ENCODE measurements at places on chromosomes 2 and 18.
A peak's percentile ranks its signal among the peaks of the same experiment; 100 is the strongest.

- DNase-seq = no peak
- no peaks in the 10 kb centered on the region for H3K4me1 ChIP-seq
- no peaks in the 10 kb centered on the region for H3K36me3 ChIP-seq
- no peak overlapping the region for H3K27ac ChIP-seq
Observed at GRCh38 chr2:133247631-133248030, 320.6 kb downstream of the NCKAP5 start.

- H3K4me1 ChIP-seq = no peaks in the 10 kb centered on the region
- H3K27ac ChIP-seq = peak overlapping the region; percentile 55
- DNase-seq = peak; percentile 59
- no peaks in the 10 kb centered on the region for H3K36me3 ChIP-seq
Observed at GRCh38 chr2:30664761-30665358, 142.4 kb downstream of the CAPN13 start.

DNA sequence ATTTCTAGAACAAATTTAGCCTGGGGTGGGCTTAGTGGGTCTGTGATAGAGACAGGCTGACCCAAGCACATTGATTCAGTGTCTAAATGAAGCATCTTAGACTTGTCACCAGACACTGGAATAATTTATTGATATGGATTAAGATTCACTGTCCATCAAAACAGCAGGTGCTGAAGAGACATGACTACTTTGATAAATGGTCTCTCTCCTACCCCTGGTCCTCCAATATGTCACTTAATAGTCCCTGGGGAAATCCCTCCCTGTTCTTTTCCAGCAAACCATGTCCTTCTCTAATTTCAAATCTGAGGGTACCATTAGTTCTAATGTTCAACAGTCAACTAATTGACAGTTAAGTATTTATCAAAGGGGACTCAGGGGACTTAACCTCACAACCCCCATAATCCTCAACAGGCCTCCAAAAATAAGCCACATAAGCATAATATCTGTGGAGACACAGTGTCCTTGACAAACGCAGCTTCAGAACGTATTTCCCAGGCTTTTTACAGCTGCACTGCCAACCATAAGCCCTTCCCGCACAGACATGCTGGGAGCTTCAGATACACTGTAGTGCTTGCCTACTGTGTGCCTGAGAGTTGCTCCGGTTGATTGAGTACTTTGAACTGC is 391.0 kb downstream of the THSD7B start:
- DNase-seq = no peak
- no peaks in the 10 kb centered on the region for H3K4me1 ChIP-seq
- no peaks in the 10 kb centered on the region for H3K36me3 ChIP-seq
- no peaks in the 10 kb centered on the region for H3K27me3 ChIP-seq
- H3K27ac ChIP-seq = no peak overlapping the region
- no peak overlapping the region for H3K4me3 ChIP-seq

DNA sequence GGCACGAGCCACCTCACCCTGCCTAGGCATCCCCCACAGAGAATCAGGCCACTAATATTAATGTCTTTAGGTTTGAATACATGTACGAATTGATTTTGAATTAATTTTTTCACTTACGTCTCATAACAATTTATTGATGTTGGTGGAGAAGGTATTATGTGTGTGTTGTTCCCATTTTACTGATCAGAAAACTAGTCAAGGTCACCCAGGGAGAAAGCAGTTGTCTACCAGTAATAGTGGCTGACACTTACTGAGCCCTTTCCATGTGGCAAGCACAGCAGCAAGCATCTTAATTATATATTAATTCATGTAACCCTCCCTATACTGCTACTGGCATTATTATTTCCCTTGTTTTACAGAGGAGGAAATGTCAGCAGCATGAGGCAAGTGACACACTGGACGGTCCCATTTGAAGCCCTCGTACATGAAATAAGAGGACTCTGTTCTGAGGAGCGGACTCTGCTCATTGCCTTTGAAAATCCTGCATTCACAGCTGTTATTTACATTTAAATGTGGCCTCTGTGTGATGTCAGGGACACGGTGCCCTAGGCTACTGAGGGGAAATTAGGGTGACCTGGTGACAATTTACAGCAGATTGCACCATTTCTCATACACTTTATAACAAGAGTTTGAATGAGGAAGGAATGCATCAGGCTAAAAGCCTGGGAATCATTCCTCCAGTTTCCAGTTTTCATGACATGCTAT is 30.9 kb upstream of the KCNE4 start:
- no peak overlapping the region for H3K4me3 ChIP-seq
- no peak for DNase-seq
- peaks cover 4% of the 10 kb centered on the region for H3K4me1 ChIP-seq
- no peaks in the 10 kb centered on the region for H3K36me3 ChIP-seq
- no peak overlapping the region for H3K27ac ChIP-seq

- no peaks in the 10 kb centered on the region for H3K36me3 ChIP-seq
- no peak for DNase-seq
- peaks cover 12% of the 10 kb centered on the region for H3K4me1 ChIP-seq
- H3K4me3 ChIP-seq = no peak overlapping the region
- no peak overlapping the region for H3K27ac ChIP-seq
Observed at GRCh38 chr2:96111257-96111640, 5.1 kb downstream of the ADRA2B start.

DNA sequence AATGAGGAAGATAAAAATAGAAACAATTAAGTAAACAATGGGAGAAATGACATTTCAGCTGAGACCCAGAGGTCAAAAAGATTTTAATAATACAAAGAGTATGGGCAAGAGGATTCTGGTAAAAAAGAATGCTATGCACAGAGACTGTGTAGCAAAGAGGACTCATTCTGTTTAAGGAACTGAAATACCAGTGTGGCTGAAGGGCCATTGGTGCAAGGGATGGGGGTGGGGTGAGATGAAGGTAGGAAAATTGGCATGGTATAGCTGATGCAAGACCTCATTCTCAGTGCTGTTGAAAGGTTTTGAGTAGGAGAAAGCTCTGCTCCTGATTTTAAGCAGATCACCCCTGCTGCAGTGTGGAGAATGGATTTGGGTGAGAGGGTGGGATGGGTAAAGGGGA is 10.8 kb downstream of the GALNT1 start:
- H3K27me3 ChIP-seq = no peaks in the 10 kb centered on the region
- H3K4me1 ChIP-seq = no peaks in the 10 kb centered on the region
- H3K27ac ChIP-seq = no peak overlapping the region
- no peak for DNase-seq
- no peaks in the 10 kb centered on the region for H3K36me3 ChIP-seq

- no peak overlapping the region for H3K27ac ChIP-seq
- no peak for DNase-seq
- no peak overlapping the region for H3K4me3 ChIP-seq
- no peaks in the 10 kb centered on the region for H3K36me3 ChIP-seq
- H3K4me1 ChIP-seq = no peaks in the 10 kb centered on the region
Observed at GRCh38 chr18:9173770-9174233, 37.2 kb downstream of the ANKRD12 start.

- no peaks in the 10 kb centered on the region for H3K36me3 ChIP-seq
- H3K27me3 ChIP-seq = no peaks in the 10 kb centered on the region
- no peak overlapping the region for H3K27ac ChIP-seq
- no peak overlapping the region for H3K4me3 ChIP-seq
Observed at GRCh38 chr18:63224630-63225029, 94.9 kb downstream of the BCL2 start.

GRCh38 chr2:127379712-127380355 is 7.9 kb downstream of the MAP3K2 start:
- no peak for DNase-seq
- H3K4me1 ChIP-seq = no peaks in the 10 kb centered on the region
- H3K27me3 ChIP-seq = no peaks in the 10 kb centered on the region
- H3K4me3 ChIP-seq = no peak overlapping the region
- no peaks in the 10 kb centered on the region for H3K36me3 ChIP-seq
- H3K27ac ChIP-seq = no peak overlapping the region

DNA sequence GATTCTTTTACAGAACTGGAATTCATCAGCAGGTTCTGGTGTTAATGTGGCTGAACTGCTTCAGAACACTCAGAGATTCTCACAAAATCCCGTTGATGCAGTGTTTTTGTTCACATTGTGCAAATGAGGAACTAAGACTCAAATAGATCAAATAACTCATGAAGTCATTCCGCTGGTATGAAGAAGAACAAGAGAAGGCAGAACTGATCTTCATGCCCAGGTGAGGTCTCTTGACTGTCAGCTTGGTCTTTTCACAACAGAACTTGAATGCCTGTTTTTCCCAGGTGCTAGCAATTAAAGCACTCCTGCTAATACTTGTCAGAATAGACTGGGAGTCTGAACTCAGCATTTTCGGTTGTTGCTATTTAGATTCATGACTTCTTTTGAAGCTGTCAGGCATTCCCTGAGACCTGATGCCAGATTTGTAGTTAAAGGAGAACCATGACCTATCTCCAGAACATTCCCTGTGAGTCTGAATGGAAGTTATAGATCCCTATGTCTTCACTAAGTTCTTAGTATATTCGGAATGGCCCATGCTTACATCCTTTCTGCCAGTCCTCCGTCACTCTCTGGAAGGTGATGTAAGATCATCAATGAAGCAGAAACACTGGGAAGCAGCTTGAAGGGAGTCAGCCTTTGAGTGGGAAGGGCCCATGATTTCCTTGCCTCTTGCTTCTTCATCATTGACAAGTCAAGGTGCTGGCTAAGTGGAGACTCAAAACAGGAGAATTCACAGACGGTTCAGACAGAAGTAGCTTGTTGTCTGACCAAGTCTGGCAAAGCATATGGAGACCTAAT is 155.7 kb downstream of the MTCL1 start:
- no peak for DNase-seq
- no peaks in the 10 kb centered on the region for H3K4me1 ChIP-seq
- peak overlapping the region; percentile 47 for H3K27ac ChIP-seq
- no peak overlapping the region for H3K4me3 ChIP-seq
- H3K36me3 ChIP-seq = no peaks in the 10 kb centered on the region

- no peak overlapping the region for H3K4me3 ChIP-seq
- no peak for DNase-seq
- no peaks in the 10 kb centered on the region for H3K27me3 ChIP-seq
Observed at GRCh38 chr2:128384956-128385355, 66.3 kb upstream of the HS6ST1 start.

DNA sequence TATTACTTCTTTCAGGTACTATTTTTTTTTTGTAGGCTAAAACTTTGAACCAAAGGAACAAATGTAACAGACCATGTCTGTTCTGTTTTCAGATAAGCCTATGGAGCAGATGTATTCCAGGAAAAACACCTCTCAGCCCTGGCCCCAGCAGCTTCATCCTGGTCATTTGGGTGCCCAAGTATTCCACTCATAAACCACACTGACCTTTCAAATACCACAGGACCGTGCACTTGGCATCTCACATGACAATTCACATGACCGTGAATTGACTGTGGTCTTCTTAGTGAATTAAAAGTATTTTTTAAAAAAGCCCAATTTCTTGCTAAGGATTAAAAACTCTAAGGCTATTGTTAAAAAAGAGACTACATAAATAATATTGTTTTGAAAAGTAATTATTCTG is 50.2 kb downstream of the SMIM21 start:
- no peaks in the 10 kb centered on the region for H3K27me3 ChIP-seq
- no peak overlapping the region for H3K27ac ChIP-seq
- H3K4me1 ChIP-seq = no peaks in the 10 kb centered on the region
- H3K4me3 ChIP-seq = no peak overlapping the region

GRCh38 chr2:198213253-198213652 is 408.9 kb downstream of the PLCL1 start:
- no peaks in the 10 kb centered on the region for H3K36me3 ChIP-seq
- H3K4me3 ChIP-seq = no peak overlapping the region
- no peak for DNase-seq
- no peaks in the 10 kb centered on the region for H3K4me1 ChIP-seq
- no peak overlapping the region for H3K27ac ChIP-seq

GRCh38 chr18:32389191-32389590 is 81.5 kb downstream of the GAREM1 start:
- H3K4me1 ChIP-seq = no peaks in the 10 kb centered on the region
- H3K27me3 ChIP-seq = no peaks in the 10 kb centered on the region
- no peak overlapping the region for H3K4me3 ChIP-seq
- no peak overlapping the region for H3K27ac ChIP-seq
- no peaks in the 10 kb centered on the region for H3K36me3 ChIP-seq

- peaks cover 18% of the 10 kb centered on the region for H3K4me1 ChIP-seq
- H3K27ac ChIP-seq = no peak overlapping the region
- H3K4me3 ChIP-seq = no peak overlapping the region
- no peaks in the 10 kb centered on the region for H3K36me3 ChIP-seq
Observed at GRCh38 chr2:39114771-39115170, 6.1 kb downstream of the SOS1 start.

DNA sequence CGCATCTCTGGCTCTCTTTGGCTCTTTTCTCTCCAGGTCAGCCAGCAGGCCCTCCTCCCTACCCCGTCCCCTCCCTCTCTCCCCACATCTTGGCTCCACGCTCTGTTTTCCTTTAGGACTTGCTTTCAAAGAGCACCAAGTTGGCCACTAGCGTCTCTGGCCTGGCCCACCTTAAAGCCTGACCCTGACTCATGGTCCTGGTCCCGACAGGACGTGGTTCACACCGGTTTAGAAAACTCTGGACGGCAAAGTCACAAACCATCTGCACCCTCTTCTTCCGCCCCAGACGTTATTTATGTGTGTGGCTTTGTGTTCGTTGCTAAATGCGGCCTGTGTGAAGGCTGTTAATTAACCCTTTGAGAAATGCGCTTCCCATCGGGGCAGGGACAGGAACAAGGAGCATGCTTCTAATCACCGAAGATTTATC is 169.0 kb upstream of the HAAO start:
- no peak for DNase-seq
- H3K27ac ChIP-seq = peak overlapping the region; percentile 91
- H3K4me1 ChIP-seq = peaks cover 64% of the 10 kb centered on the region
- H3K27me3 ChIP-seq = no peaks in the 10 kb centered on the region
- H3K36me3 ChIP-seq = no peaks in the 10 kb centered on the region
- no peak overlapping the region for H3K4me3 ChIP-seq

DNA sequence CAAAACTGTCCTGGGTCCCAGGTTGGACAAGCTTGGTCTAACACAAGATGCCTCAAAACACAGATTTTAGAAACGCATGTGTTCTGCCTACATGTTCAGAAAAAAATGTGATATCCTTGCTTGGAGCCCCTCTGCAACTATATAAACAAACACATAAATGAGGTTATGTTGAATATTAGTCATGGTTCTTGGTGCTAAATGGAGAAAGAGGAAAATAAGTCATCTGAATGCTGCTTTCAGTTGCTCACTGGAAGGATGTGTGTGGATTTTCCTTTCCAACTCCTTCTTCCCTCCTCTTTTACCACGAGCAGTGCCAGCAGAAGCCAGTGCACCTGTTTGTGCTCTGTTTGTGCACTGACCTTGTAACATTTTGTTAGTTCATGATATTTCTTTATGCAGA is 85.3 kb downstream of the PIEZO2 start:
- no peaks in the 10 kb centered on the region for H3K27me3 ChIP-seq
- H3K4me1 ChIP-seq = no peaks in the 10 kb centered on the region
- no peaks in the 10 kb centered on the region for H3K36me3 ChIP-seq
- H3K27ac ChIP-seq = no peak overlapping the region
- DNase-seq = no peak

DNA sequence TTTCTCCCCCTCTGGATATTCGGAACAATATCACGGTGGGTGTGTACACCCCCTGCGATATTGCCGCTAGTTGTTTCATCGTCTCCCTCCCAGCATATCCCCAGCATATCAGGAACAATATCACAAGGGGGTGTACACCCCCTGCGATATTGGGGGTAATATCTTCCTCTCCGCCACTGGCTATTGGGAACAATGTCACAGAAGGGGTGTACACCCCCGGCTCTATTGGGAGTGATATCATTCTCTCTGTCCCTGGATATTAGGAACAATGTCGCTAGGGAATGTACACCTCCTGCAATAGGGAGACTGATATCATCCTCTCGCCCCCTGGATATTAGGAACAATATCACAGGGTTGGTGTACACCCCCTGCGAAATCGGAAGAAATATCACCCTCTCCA is 1932.0 kb downstream of the SUCLG1 start:
- no peaks in the 10 kb centered on the region for H3K4me1 ChIP-seq
- no peak overlapping the region for H3K27ac ChIP-seq
- no peaks in the 10 kb centered on the region for H3K36me3 ChIP-seq
- DNase-seq = no peak
- H3K27me3 ChIP-seq = no peaks in the 10 kb centered on the region

Data from hepatocyte (in vitro differentiated cells).